CD8-positive, alpha-beta memory T cell (primary cell): ENCODE measurements at places on chromosomes 4 and X. TPM values are rescaled to one million over a fixed set of nuclear protein-coding genes. Genes with fewer than 3 reads are reported as not detected.

The FAM9C gene
- total RNA-seq: not detected

The MAGEC2 gene
- not detected for total RNA-seq

The SMR3B gene
- total RNA-seq: not detected

DNA sequence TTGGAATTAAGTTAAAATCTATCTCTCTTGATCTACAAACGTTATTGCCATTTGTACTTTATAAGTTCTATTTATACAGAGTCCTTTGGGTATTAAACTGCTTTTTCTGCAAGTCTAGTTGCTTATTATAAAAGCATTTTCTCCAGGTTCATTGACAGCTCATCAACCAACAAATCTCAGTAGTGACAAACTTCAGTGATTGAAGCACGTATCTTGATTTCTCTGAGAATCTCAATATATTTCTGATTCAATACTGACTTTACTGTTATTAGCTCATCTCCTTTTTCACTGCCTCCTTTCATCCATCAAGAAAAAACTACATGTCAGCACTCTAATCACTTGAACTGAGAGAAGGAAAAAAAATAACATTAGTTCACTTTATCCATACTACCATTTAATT is 630.2 kb downstream of the ARAP2 start:
- no peaks in the 10 kb centered on the region for H3K27me3 ChIP-seq
- H3K27ac ChIP-seq: no peak overlapping the region
- no peaks in the 10 kb centered on the region for H3K36me3 ChIP-seq
- H3K4me3 ChIP-seq: no peak overlapping the region
- DNase-seq: no peak

- no peaks in the 10 kb centered on the region for H3K4me1 ChIP-seq
- H3K27me3 ChIP-seq: no peaks in the 10 kb centered on the region
- H3K4me3 ChIP-seq: no peak overlapping the region
- no peaks in the 10 kb centered on the region for H3K36me3 ChIP-seq
Observed at GRCh38 chr4:13067077-13067476, 417.1 kb downstream of the RAB28 start.
